Lung (tissue), 17 donors: ENCODE measurements at places on chromosomes 6 and 20. TPM values are rescaled to one million over a fixed set of nuclear protein-coding genes. Genes with fewer than 3 reads are reported as not detected.

- H3K36me3 ChIP-seq: no peaks in the 10 kb centered on the region
- DNase-seq: peak; percentile 75
These were observed 29.9 kb upstream of the MTRF1L start for GRCh38 chr6:153032255-153032882.

GRCh38 chr6:1364791-1365190 lies 24.6 kb upstream of the FOXF2 start:
- H3K27me3 ChIP-seq: no peaks in the 10 kb centered on the region
- H3K4me3 ChIP-seq: no peak overlapping the region
- no peak for DNase-seq
- H3K27ac ChIP-seq: no peak overlapping the region
- H3K36me3 ChIP-seq: peaks cover 3% of the 10 kb centered on the region

TP53TG5 gene
- total RNA-seq: not detected

- H3K36me3 ChIP-seq: no peaks in the 10 kb centered on the region
- no peak for DNase-seq
- H3K27me3 ChIP-seq: no peaks in the 10 kb centered on the region
- H3K27ac ChIP-seq: no peak overlapping the region
- no peak overlapping the region for H3K4me3 ChIP-seq
These were observed 24.1 kb downstream of the HLA-B start for GRCh38 chr6:31332637-31333602.

- H3K27ac ChIP-seq: no peak overlapping the region
- H3K36me3 ChIP-seq: no peaks in the 10 kb centered on the region
- no peak overlapping the region for H3K4me3 ChIP-seq
- H3K4me1 ChIP-seq: no peaks in the 10 kb centered on the region
- DNase-seq: no peak
These were observed 999.4 kb upstream of the GJE1 start for GRCh38 chr6:141133346-141133745.

EYS gene
- total RNA-seq: 0.17 TPM

GRCh38 chr20:57442158-57442887 lies 51.1 kb downstream of the RBM38 start:
- no peaks in the 10 kb centered on the region for H3K27me3 ChIP-seq
- H3K36me3 ChIP-seq: no peaks in the 10 kb centered on the region
- no peak overlapping the region for H3K4me3 ChIP-seq
- H3K4me1 ChIP-seq: peaks cover 9% of the 10 kb centered on the region
- no peak overlapping the region for H3K27ac ChIP-seq

GRCh38 chr6:73612611-73613010 lies 41.2 kb downstream of the SLC17A5 start:
- no peaks in the 10 kb centered on the region for H3K27me3 ChIP-seq
- no peak for DNase-seq

RAET1L gene
- not detected for total RNA-seq

UBE2C gene
- 3.9 TPM for total RNA-seq

CENPQ gene
- 3.5 TPM for total RNA-seq

C6orf58 gene
- not detected for total RNA-seq

GRCh38 chr6:146191612-146192011 lies 162.8 kb downstream of the GRM1 start:
- H3K36me3 ChIP-seq: no peaks in the 10 kb centered on the region
- no peaks in the 10 kb centered on the region for H3K27me3 ChIP-seq
- no peak for DNase-seq
- no peak overlapping the region for H3K27ac ChIP-seq
- no peak overlapping the region for H3K4me3 ChIP-seq

DNA sequence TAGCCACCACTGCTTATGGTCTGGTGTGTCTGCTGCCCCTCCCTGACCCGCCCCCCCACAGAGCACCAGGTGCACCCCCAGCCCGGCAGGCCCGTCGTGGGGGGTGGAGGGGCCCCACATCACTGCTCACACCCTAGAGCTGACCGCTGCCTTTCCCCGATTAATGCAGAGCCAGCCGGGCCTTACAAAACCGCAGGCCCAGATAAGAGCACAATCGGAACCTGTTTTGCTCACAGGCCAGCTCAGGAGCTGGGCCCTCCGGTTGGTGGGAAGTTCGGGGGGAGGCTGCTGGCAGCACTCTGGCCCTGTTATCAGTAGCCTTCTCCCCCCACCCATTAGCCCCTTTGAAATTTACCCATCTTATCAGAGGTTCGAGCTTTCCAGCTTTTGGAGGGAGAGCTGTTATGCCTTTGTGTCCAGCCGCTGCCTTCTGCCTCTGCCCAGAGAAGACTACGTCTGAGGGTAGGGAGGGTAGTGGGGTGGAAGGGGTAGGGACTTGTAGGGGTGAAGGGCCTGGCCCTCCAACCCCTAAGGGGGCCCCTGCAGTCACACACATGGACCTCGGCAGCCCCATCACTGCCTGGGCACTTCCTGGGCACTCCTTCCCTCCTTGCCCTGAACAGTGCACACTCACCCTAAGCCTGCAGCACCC lies 6.9 kb upstream of the SPDEF start:
- no peak for DNase-seq
- H3K27ac ChIP-seq: no peak overlapping the region
- H3K4me1 ChIP-seq: no peaks in the 10 kb centered on the region
- H3K4me3 ChIP-seq: no peak overlapping the region

PPP1R3G gene
- 1.5 TPM for total RNA-seq

- DNase-seq: no peak
- H3K4me3 ChIP-seq: no peak overlapping the region
- H3K27me3 ChIP-seq: no peaks in the 10 kb centered on the region
- no peaks in the 10 kb centered on the region for H3K4me1 ChIP-seq
These were observed 7.2 kb upstream of the FERMT1 start for GRCh38 chr20:6130045-6130444.

APOM gene
- 1.3 TPM for total RNA-seq

DNA sequence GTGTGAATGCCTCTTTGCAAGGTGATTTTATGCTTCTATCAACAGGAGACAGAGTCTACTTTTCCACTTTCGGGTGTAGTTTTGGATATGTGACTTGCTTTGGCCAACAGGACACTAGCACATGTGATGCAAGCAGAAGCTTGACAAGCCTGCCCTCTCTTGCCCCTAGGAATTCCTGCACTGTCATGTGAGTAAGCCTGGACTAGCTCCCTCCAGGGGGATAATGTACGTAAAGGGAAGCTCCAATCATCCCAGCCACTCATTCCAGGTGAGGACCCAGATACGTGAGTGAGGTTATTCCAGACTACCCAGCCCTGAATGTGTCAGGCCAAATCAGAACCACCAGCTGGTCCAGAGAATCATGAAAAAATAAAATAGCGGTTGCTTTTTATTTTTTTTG lies 33.3 kb downstream of the BEND3 start:
- H3K4me1 ChIP-seq: no peaks in the 10 kb centered on the region
- H3K27me3 ChIP-seq: no peaks in the 10 kb centered on the region
- no peaks in the 10 kb centered on the region for H3K36me3 ChIP-seq
- no peak overlapping the region for H3K27ac ChIP-seq

GRCh38 chr6:167767715-167768107 lies 59.0 kb upstream of the AFDN start:
- H3K36me3 ChIP-seq: no peaks in the 10 kb centered on the region
- no peaks in the 10 kb centered on the region for H3K27me3 ChIP-seq

DNA sequence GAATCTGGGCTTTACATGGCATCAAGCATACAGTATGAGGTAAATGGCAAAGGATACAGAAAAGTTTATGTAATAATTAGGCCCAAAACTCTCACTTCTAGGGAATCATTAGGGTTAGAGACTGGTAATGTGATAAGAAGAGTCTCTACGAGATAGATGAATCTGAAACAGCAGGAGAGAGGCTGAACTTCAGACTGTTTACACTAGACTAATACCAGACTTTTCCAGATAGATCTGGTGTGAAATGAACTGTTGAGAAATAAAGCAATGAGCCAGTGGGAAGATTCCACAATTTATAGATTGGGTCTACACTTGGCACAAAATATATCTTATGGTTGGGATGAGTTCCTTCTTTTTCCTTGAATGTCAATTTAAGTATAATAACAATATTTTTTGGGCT lies 134.3 kb downstream of the MAN1A1 start:
- no peaks in the 10 kb centered on the region for H3K27me3 ChIP-seq
- H3K27ac ChIP-seq: no peak overlapping the region
- DNase-seq: peak; percentile 44
- no peaks in the 10 kb centered on the region for H3K36me3 ChIP-seq
- H3K4me1 ChIP-seq: no peaks in the 10 kb centered on the region

GRCh38 chr20:24969186-24970029 lies 20.3 kb downstream of the CST7 start:
- H3K4me1 ChIP-seq: no peaks in the 10 kb centered on the region
- H3K36me3 ChIP-seq: peaks cover 29% of the 10 kb centered on the region
- H3K27ac ChIP-seq: no peak overlapping the region
- no peak for DNase-seq
- H3K27me3 ChIP-seq: no peaks in the 10 kb centered on the region

GRCh38 chr6:81750681-81751387 lies 1.6 kb downstream of the TENT5A start:
- H3K36me3 ChIP-seq: peaks cover 7% of the 10 kb centered on the region
- H3K27me3 ChIP-seq: no peaks in the 10 kb centered on the region
- H3K4me1 ChIP-seq: no peaks in the 10 kb centered on the region
- peak overlapping the region; percentile 76 for H3K4me3 ChIP-seq

PSORS1C1 gene
- 1.1 TPM for total RNA-seq

GRCh38 chr6:16403831-16404230 lies 165.4 kb downstream of the GMPR start:
- no peaks in the 10 kb centered on the region for H3K36me3 ChIP-seq
- no peaks in the 10 kb centered on the region for H3K27me3 ChIP-seq
- H3K27ac ChIP-seq: no peak overlapping the region
- H3K4me1 ChIP-seq: peaks cover 11% of the 10 kb centered on the region

- peaks cover 9% of the 10 kb centered on the region for H3K4me1 ChIP-seq
- peak; percentile 68 for DNase-seq
- H3K4me3 ChIP-seq: peak overlapping the region; percentile 7
- H3K27me3 ChIP-seq: no peaks in the 10 kb centered on the region
- no peaks in the 10 kb centered on the region for H3K36me3 ChIP-seq
These were observed 34.6 kb downstream of the GCNT2 start for GRCh38 chr6:10555625-10556309.

GRCh38 chr20:50133041-50133440 lies 20.1 kb upstream of the UBE2V1 start:
- no peak overlapping the region for H3K4me3 ChIP-seq
- no peaks in the 10 kb centered on the region for H3K27me3 ChIP-seq
- peaks cover 5% of the 10 kb centered on the region for H3K36me3 ChIP-seq
- no peak for DNase-seq

DNA sequence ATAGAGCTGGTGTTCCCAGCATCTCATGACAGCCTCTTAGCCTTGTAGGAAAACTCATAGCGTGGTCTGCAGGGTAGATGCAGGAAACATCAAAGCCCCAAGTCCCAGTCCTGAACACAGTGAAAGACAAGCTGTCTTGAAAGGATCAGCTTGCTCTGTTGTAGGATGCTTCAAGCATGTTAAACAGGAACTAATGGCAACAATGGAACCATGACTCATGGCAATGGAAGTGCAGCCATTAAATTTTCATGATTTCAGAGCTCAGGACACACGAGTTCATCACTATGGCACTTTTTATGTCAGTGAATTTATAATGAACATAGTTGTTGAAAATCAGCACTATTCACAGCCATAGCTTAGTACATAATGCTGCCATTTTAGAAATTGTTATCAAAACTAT lies 367.7 kb downstream of the KIF16B start:
- no peak for DNase-seq
- H3K36me3 ChIP-seq: no peaks in the 10 kb centered on the region
- H3K4me1 ChIP-seq: no peaks in the 10 kb centered on the region
- no peaks in the 10 kb centered on the region for H3K27me3 ChIP-seq

CAGE1 gene
- not detected for total RNA-seq

DNA sequence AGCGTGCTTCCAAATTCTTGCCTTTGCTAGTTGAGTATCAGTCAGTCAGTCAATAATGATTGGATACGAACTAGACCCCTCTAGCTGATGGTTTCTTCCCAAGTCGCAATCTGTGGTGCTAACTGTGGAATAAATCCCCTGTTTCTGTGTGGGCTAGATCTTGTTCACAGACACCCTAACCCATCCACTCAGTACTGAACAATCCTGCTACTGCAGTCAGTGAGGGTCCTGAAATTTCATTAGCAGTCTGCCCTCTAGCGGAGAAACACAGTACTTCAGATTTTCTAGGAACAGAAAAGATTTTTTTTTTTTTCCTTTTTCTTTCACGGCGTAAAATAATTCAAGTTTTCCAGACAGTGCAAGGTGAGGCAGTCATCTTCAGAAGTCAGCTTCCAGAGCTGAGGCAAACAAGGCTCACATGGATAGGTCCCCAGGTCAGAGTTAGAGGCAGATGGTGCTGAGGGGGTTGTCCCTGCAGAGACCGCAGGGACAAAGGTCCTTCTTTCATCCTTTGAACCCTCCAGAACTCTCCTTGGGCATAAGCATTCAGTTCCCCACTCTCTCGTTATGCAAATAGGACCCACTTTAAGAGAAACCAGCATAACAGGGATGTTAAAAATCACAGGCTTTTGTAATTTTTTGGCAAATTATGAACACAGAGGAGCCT lies 119.6 kb downstream of the SCML4 start:
- H3K36me3 ChIP-seq: no peaks in the 10 kb centered on the region
- H3K27ac ChIP-seq: no peak overlapping the region
- H3K4me1 ChIP-seq: peaks cover 3% of the 10 kb centered on the region
- no peak overlapping the region for H3K4me3 ChIP-seq

GRCh38 chr6:25342802-25343201 lies 63.6 kb downstream of the CARMIL1 start:
- no peak overlapping the region for H3K27ac ChIP-seq
- no peaks in the 10 kb centered on the region for H3K27me3 ChIP-seq
- no peaks in the 10 kb centered on the region for H3K36me3 ChIP-seq
- no peak overlapping the region for H3K4me3 ChIP-seq

GRCh38 chr20:32012159-32012688 lies 2.0 kb downstream of the CCM2L start:
- no peaks in the 10 kb centered on the region for H3K36me3 ChIP-seq
- no peak for DNase-seq
- H3K27me3 ChIP-seq: peaks cover 2% of the 10 kb centered on the region
- H3K4me1 ChIP-seq: no peaks in the 10 kb centered on the region
- H3K27ac ChIP-seq: no peak overlapping the region
- peak overlapping the region; percentile 4 for H3K4me3 ChIP-seq

KIF25 gene
- total RNA-seq: 0.46 TPM

PEX7 gene
- 12.5 TPM for total RNA-seq

KIAA1755 gene
- total RNA-seq: 1.9 TPM

NXT1 gene
- 19.1 TPM for total RNA-seq

GRCh38 chr6:31386099-31386498 lies 17.3 kb upstream of the MICA start:
- H3K4me1 ChIP-seq: no peaks in the 10 kb centered on the region
- DNase-seq: peak; percentile 27
- no peak overlapping the region for H3K4me3 ChIP-seq
- H3K36me3 ChIP-seq: no peaks in the 10 kb centered on the region

GRCh38 chr6:11231564-11232192 lies 790 bp downstream of the NEDD9 start:
- no peaks in the 10 kb centered on the region for H3K27me3 ChIP-seq
- peak; percentile 93 for DNase-seq
- H3K27ac ChIP-seq: peak overlapping the region; percentile 90
- peak overlapping the region; percentile 97 for H3K4me3 ChIP-seq

DNA sequence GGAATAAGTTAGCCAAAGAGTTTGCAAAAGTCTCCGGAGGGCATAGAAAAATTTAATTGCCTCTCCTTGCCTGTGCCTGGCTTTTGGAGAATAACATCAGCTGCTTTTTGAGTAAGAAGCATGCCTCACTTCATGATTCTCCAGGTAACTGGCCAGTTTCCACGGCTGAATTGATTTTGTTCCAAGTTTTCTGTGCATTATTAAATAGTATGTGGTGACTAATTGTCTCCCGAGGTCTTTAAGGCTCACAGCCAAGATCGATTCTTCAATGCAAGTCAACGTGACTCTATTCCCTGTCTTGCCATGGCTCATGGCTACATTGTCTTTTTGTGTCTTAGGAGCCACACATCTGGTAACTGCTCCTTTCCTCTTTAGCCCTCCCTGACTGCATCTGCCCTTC lies 54.2 kb downstream of the CNR1 start:
- no peak overlapping the region for H3K4me3 ChIP-seq
- no peak overlapping the region for H3K27ac ChIP-seq
- H3K36me3 ChIP-seq: no peaks in the 10 kb centered on the region
- H3K27me3 ChIP-seq: no peaks in the 10 kb centered on the region
